ENCODE measurements at places on chromosomes 4 and X. TPM values are rescaled to one million over a fixed set of nuclear protein-coding genes. Genes with fewer than 3 reads are reported as not detected.

GRCh38 chr4:184091986-184092385 lies 125.7 kb downstream of the ENPP6 start:
- DNase-seq = no peak

- DNase-seq = no peak
Observed at GRCh38 chr4:7295911-7296660, 103.7 kb downstream of the SORCS2 start.

DNA sequence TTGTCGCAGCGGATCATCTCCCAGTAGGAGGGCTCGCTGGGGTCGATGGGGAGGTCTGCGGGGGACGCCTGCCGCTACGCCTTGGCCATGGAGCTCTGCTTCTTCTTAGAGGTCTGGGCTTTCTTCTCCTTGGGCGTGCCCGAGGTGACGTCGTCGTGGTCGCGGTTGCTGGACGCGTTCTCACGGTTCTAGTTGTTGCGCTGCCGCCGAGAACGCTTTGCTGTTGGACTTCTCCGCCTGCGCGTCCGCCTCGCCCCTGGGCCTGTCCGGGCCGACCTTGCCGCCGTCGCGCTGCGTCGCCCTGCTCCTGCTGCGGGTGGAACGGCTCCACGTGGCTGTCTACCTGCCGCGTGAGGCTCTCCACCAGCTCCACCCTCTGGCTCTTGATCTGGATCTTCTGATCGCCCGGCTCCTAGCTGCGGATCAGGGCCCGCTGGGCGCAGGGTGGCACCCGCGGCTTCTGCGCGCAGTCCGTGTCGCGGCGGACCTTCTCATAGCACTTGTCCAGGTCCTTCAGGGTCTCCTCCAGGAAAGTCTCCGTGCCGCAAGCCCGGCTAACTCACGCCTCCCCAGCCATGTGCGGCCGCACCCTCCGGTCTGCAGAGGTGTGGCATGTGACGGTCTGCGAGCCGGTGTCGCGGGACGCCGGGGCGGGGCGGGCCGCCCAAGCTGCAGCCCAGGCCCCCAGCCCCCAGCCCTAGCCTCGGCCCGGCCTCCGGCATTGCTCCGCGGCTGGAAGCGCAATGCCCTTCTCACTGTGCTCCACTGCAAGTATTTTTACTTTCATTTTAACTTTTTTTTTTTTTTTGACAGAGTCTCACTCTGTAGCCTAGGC lies 40.5 kb upstream of the OGT start:
- no peak for DNase-seq

The TRPC3 gene
- 88.6 TPM for total RNA-seq

DNA sequence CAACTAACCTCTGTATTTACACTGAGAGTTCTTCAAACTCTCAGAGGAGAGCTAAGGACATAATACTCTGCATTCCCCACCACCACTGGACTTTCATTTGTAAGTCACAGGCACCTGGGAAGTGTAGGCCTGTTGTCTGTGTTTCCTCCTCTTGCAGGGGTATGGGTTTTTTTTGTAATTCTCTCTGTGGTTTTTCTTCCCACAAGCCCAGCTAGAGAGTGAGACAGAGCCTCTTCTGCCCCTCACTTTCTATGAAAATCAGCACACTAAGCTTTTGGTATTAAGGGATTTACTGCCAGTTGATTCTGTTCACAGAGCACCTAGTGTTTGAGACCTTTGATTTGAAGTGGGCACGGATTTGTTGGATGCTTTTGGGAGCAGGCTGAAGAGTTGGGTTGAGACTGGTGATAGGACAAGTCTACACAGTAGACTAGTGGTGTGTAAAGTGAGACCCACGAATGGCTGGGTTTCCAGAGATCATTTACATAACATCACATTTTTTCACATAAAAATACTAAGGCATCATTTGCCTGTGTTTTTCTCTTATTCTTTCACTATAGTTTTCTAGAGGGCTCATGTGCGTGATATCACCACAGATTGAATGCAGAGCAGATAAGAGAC lies 28.9 kb upstream of the WDR17 start:
- DNase-seq = no peak

DNA sequence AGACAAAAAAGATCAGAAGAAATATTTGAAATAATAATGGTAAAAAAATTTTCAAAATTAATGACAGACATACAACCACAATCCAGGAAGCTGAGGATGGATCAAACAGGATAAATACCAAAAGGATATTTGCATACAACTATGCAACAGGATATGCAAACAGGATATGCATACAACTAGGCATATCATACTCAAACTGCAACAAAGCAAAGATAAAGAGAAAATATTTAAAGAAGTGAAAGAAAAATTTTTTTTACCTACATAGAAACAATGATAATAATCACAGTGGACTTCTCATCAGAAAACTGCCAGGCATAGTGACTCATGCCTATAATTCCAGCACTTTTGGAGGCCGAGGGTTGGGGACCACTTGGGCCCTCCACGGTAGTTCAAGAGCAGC lies 11.3 kb upstream of the DHX15 start:
- DNase-seq = no peak

GRCh38 chr4:37758226-37758625 lies 68.3 kb upstream of the PGM2 start:
- DNase-seq = no peak

GRCh38 chr4:121654738-121655137 lies 42.0 kb downstream of the ANXA5 start:
- no peak for DNase-seq

DNA sequence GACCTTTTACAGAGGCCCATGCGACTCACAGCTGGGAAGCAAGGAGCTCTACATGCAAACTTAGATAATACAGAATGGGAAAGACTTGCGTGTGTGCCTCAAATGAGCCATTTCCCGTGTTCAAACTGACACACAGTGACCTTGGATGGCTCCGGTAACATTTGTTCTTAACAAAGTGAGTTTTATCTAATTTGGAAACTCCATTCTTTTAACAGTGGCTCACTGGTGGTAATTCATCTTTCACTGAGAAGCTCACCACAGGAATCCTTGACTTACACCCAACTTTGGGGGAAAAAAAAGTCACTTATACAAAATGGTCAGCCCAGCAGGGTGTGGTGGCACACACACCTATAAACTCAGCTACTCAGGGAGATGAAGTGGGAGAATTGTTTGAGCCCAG lies 190.6 kb downstream of the LDB2 start:
- DNase-seq = no peak

The SPANXA1 gene
- not detected for total RNA-seq

- no peak for DNase-seq
Observed at GRCh38 chr4:147057611-147058190, 112.0 kb upstream of the TTC29 start.

The PRR32 gene
- total RNA-seq = not detected

The MAGEA12 gene
- not detected for total RNA-seq

The NSG1 gene
- total RNA-seq = 223 TPM

DNA sequence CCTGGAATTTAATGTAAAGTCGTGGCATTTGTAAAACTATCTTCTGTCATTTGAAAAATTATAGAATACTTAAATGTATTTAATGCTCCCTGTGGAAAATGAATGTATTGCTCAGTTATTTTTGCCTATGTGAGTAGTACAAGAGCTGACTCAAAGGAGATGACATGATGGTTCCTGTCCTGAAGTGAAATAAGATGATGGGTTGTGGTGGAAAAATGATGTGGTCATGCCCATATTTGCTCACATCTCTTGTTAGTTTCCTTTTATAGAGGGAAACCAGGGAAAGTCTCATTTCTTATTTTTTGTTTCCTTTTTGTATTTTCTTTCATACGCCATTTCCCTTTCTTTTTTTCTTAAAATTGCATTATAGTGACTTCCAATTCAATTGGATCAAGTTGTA lies 23.7 kb downstream of the PLS3 start:
- no peak for DNase-seq

- DNase-seq = no peak
Observed at GRCh38 chr4:122814426-122814825, 12.2 kb upstream of the FGF2 start.

DNA sequence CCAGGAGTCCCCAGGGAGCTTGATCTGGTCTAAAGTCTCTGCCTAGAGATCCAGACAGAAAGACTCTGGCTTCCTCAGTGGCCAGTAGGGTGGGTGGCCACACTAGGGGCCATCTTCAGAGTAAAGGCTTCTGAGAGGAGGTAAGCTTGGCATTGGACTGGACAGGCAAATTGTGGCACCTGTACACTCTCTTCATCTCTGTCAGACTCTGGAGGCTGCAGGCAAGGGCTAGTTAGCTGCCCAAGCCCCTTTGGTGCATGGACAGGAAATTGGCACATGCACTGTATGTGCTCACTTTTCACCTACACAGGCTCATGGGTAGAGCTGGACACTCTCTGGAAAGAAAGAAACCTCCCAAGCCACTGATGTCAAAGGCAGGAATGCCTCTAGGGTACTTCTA lies 142.8 kb downstream of the PJA1 start:
- no peak for DNase-seq

GRCh38 chr4:154590329-154591006 lies at the start of gene FGA:
Gene FGA (minus strand): TSS chr4:154590742. CDS start chr4:154590687, 55 bp downstream.
- no peak for DNase-seq

DNA sequence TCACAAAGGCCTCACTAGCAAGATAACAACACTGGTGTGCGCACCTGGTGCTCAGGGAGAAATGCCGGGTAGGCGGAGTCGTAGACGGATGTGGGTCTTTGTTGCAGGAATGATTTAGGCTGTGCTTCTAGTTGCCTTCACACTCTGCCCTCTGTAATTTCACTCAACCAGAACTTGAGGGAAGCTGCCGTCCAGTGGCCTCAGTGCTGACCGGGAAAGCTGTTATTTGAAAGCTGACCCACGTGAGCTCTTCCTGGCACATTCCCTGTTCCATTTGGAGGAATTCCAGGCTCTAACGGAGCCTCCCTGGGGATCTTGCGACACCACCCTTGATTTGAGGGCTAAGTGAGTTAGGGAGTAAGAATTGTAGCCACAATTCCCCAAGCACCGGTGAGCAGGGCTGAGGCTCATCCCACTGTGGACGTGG lies 15.9 kb downstream of the SH3TC1 start:
- DNase-seq = no peak
